ENCODE measurements at places on chromosomes 13 and 19.

DNA sequence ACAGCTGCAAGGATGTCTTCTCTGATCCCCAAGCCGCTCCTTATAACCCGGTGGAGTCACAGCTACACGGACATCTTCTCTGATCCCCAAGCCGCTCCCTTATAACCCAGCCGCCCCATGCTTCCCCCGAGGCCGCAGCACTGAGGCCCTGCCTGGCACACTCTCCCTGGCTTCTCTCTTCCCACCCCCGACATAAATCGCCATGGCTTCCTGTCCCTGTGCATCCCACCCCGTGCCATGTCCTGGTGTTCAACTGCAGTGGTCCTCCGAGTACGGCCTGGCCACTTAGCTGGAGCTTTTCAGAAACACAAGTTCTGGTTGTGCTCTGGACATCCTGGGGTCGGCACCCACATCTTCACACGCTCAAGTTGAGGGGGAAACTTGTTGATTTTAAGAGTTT lies 60.4 kb downstream of the RASA3 start:
- no peak for DNase-seq

GRCh38 chr13:43482026-43482425 lies 304.7 kb downstream of the ENOX1 start:
- DNase-seq: no peak

GRCh38 chr19:44620667-44621066 lies 7.3 kb downstream of the IGSF23 start:
- DNase-seq: peak; percentile 36

GRCh38 chr19:38744298-38744681 lies at the start of gene CAPN12:
Gene CAPN12, minus strand, starts transcription at chr19:38744474. Its CDS starts 309 bp downstream, at chr19:38744165.
- DNase-seq: no peak

All from RCC 7860 (cell line).